ENCODE measurements at places on chromosomes 12 and 14.
A peak's percentile ranks its signal among the peaks of the same experiment; 100 is the strongest.

GRCh38 chr12:77120156-77121085, 55.1 kb upstream of the E2F7 start:
- peak; percentile 85 for DNase-seq

- DNase-seq: no peak
Observed at GRCh38 chr12:57621497-57622292, 10.5 kb downstream of the ARHGEF25 start.

DNA sequence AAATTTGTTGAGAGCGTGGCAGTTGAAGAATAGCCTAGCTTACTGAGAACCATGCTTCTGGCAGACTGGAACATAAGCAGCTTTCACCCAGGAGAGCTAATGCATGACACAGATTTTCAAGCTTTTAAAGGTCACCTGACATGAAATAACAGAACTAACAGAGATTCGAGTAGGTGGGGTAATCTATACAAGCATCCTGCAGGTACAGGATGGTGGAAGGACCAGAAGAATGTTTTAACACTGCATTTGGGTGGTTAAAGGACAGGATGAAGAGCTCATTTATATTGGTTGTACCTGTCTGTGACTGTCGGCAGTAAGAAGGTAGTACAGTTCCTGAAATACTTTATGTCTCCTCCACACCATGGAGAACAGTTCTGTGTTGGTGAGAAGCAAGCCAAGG, 8.9 kb downstream of the PELI2 start:
- DNase-seq: no peak

DNA sequence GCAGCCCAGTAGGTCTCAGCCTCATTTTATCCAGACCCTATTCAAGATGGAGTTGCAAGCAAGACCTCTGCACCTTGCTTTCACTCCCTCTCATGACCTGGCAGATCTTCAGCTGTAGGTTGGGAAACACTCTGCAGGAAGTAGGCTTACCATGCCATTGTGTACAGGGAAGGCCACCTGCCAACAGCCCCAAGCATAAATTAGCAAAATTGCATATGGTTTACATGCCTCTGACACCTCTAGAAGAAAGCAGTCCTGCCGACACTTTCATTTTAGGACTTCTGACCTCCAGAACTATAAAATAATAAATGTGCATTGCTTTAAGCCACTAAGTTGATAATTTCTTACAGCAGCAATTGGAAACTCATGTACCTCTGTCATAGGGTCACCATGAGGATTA, 96.9 kb downstream of the SLC15A4 start:
- no peak for DNase-seq

DNA sequence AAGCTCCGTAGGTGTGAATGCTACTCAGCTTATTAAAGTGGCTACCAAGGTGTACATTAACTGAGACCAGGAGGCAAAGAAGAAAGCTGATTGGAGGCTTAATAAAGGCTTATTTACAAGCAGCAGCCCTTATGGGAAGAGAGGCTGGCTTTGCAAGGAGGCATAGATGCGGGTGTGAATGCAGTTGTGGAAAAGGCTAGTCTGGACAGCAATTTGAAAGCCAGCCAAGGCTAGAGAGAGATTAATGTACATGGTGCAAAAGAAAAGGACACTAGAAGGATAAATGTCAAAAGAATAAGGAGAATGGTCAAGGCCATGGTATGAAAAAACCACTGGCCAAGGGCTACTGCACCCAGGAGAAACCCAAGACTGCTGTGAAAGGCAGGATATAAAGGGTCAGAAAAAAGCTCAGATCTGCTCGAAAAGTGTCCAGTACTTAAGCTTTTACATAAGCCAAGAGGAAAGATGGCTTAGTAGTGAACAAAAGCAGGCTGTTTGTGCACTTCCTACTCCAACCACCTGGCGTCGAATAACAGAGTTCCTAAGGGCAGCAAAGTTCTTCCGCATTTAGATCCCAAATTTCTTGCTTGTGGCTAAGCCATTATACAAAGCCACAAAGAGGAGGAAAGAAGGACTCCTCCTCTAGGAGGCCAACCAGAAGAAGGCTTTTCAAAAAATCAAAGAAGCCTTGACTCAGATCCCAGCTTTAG, 24.0 kb downstream of the KLRK1 start:
- no peak for DNase-seq

GRCh38 chr14:23142826-23143225, 23.8 kb upstream of the CEBPE start:
- DNase-seq: no peak

GRCh38 chr12:109134186-109134917, 18.0 kb downstream of the ACACB start:
- DNase-seq: no peak

DNA sequence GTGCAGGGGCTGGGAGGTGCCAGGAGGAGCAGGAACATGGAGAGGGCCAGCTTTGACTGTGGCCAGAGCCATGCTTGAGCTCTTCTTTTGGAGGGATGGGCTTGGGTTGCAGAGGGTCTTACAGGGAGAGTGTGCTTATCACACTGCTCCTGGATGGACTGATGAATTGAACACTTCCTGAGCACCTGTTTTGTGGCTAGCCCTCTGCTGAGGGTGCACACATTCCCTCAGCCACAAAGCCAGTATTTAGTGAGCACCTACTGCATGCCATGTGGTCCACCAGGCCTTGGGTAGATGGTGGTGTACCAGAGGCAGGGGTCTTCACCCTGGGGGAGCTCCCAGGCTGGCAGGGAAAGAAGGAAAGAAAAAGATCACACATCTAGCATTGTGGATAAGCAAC, 118.9 kb downstream of the SLC25A47 start:
- no peak for DNase-seq

GRCh38 chr12:92416385-92416812, 270.8 kb upstream of the BTG1 start:
- no peak for DNase-seq

- no peak for DNase-seq
Observed at GRCh38 chr12:96398424-96399119, 1.7 kb downstream of the CDK17 start.

DNA sequence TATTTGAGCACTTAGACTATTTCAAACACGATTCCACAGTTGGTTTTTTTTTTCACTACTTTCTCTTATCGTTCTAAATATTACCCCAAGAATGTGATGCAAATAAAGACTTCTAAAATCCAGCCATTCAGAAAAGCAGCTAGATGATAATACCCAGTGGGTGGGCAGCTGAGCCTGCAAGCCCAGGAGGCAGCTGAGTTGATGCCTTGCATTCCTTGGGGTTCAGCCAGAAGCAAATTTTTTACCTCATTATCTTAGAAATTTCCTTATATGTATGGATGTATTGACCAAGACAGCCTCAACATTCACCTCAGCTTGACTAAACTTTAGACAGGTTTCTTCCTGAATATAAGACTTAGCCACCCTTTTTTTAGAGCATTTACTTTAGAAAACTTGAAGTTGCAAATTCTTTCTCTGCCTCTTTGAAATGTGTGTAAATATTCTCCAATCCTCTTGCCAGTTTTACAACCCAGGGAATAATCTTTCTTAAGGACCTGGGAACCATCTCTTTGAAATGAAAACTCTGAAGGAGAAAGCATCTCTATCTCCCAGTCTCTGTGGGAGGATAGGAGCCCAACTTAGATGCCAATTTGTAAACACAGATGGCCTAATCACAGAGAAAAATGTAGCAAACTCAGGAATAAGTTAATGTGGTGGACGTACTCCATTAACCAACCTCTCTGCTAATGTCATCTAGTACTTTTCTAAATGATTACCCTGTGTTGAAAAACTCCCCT, 52.2 kb upstream of the ANP32D start:
- no peak for DNase-seq

DNA sequence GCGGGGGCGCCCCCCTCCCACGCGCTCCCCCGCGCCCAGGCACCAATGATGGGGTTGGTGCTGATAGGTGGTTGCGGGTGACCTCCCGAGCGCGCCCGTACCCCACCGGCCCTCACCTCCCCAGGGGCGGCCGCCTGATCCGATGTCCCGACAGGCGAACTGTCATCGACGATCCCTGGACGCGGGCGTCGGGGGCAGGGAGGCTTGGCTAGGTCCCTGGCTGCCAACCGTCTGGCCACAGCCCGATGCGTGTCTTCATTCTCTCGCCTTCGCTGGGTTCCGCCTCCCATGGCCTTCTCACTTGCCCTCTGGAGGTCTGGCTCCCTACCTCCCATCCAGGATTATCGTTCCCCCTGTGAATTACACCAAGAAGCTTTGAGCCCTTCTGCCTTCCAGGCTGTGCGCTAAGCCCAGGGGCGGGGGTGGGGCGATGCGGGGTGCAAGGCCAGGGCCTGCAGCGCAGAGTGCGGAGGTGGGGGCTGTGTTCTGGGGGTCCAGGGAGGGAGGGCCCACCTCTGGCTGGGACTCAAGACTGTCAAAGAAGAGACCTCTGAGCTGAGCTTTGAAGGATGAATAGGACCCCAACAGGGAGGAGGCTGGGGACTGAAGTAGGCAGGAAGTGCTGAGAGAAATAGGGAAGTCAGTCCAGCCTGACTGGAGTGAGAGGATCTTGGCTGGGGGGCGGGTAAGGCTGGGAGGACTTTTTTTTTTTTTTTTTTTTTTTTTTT, 7.7 kb upstream of the RACGAP1 start:
- no peak for DNase-seq

DNA sequence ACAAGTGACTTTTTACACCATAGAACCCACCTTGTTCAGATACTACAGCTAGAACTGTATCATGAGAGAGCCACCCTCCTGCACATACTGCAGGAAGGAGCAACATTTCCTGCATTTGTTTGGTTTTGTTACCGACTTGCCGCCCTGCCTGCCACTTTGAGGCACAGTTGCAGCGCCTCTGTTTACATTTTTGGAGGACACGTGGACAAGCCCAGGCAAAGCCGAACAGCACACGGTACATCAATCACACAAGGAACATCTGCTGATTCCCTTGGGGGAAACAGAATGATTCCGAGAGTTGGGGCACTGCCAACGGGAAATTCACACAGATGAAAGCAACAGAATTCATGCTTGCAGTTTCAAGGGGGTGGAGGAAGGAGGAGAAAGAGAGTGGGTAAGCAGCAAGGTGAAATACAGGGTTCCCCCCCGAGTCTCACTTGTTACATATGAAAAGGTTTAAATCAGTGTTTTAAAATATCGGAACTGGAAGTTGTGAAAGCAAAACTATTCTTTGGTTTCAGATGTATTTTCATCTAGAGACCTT, 110.7 kb downstream of the BTG1 start:
- no peak for DNase-seq

DNA sequence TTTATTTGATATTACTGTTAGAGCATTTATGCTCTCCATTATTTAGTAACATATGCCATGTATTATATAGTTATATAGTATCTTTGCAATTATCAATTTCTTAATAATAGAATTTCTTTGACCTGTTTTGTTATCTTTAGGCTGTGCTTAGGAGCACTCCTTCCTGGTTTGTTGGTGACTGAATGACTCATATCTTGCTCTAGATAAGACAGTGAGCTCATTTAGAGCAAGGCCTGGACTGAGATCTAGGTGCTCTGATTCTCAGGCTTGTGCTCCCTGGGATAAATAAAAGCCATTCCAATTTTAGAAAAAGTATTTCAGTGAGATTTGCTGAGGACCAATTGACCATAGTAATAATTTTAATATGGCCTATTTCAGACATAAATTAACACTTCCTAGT, 951.2 kb downstream of the FLRT2 start:
- peak; percentile 4 for DNase-seq

GRCh38 chr12:15636060-15636890, 152.9 kb downstream of the EPS8 start:
- no peak for DNase-seq

DNA sequence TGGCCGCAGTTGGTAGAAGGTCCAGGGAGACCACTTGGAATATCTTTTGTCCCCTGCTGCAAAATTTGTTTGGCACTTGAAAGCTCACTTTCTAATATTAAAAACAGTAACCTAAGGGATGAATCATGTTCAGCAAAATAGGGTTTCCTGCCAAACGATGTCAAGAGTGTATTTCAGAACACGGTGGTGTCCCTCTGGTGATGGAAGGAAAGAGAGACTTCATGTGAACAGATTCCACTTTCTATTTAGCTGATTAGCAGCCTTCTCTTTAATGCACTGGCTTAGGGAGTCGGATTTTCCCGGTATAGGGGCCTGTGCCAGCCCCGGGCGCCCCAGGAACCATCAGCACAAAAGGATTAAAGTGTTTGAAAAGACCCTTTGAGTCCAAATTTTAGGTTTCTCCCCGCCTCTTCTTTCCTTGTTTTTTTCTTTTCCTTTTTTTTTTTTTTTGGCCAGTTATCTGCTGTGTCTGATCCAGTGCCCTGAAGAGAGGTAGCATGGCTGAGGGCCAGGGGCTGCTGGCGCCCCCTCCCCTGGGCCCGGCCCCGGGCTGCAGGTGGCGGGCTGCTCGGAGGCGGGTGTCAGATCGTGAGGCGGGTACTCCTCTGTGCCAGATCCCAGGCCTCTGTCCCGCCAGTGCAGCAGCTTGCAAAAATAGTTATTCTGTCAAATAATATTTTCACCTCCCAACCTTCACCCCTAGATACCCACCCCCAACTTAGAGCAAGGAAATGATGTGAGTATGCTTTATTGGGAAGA, 88.3 kb downstream of the TESC start:
- DNase-seq: no peak
